Bladder microvascular endothelial cell (primary cell): ENCODE measurements at places on chromosomes 1 and 21. TPM values are rescaled to one million over a fixed set of nuclear protein-coding genes. Genes with fewer than 3 reads are reported as not detected.

GBP4 gene
- 19.1 and 24.8 TPM in 2 replicates for total RNA-seq

KRTAP25-1 gene
- not detected in 2 replicates for total RNA-seq

ELOVL1 gene
- total RNA-seq, result 46.8 and 67.8 TPM in 2 replicates

DMRTA2 gene
- total RNA-seq, result 0.06 TPM in 1 of 2 replicates, not detected in the other

LHX4 gene
- 0.19 TPM in 1 of 2 replicates, not detected in the other for total RNA-seq

TSPAN2 gene
- 0.81 and 8.1 TPM in 2 replicates for total RNA-seq

SIM2 gene
- not detected in 2 replicates for total RNA-seq

NPPB gene
- total RNA-seq, result not detected in 2 replicates

OR2T11 gene
- not detected in 2 replicates for total RNA-seq

SLC6A17 gene
- under 0.01 and 1.1 TPM in 2 replicates for total RNA-seq

STIL gene
- total RNA-seq, result 7.0 and 7.7 TPM in 2 replicates

CHAF1B gene
- 2.8 and 3.7 TPM in 2 replicates for total RNA-seq

KCNC4 gene
- 3.9 and 5.4 TPM in 2 replicates for total RNA-seq

CD48 gene
- total RNA-seq, result not detected in 2 replicates

TNNT2 gene
- not detected in 2 replicates for total RNA-seq

ZFP69B gene
- 1.6 and 1.9 TPM in 2 replicates for total RNA-seq

HORMAD1 gene
- 0.13 TPM in 1 of 2 replicates, not detected in the other for total RNA-seq

VWA5B1 gene
- total RNA-seq, result not detected in 2 replicates

KRTAP13-2 gene
- not detected in 2 replicates for total RNA-seq

TNFAIP8L2 gene
- total RNA-seq, result 0.16 TPM in 1 of 2 replicates, not detected in the other

SLC30A10 gene
- total RNA-seq, result not detected in 2 replicates

AMY1A gene
- total RNA-seq, result not detected in 2 replicates

TCHH gene
- under 0.01 and 0.06 TPM in 2 replicates for total RNA-seq

INKA2 gene
- total RNA-seq, result 4.2 and 13.7 TPM in 2 replicates

FCRL4 gene
- total RNA-seq, result not detected in 2 replicates
